Fibroblast of the aortic adventitia (primary cell): ENCODE measurements at places on chromosomes 2 and 18. TPM values are rescaled to one million over a fixed set of nuclear protein-coding genes. Genes with fewer than 3 reads are reported as not detected.

- DNase-seq, result no peak
Observed at GRCh38 chr2:11163439-11164317, 8.4 kb downstream of the SLC66A3 start.

DNA sequence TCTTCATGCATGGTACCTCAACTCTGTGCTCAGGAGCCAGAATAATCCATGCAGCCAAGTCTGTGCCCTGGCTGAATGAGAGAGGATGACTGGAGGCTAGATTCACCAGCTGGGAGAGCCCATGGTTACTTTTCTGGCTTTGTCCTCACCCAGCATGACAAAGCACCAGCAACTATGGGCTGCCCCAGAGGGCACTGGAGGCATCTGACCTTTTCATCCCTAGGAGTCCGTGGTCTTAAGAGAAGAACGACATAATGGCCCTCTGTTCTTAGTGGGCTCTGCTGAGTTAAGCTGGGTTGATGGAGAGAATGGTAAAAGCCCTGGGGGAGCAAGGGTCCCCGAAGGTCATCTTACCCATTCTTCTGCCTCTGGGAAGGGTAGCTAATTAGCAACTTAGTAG lies 54.6 kb upstream of the TNP1 start:
- DNase-seq, result no peak

- DNase-seq, result peak; percentile 54
Observed at GRCh38 chr2:30566631-30567030, 119.6 kb downstream of the LCLAT1 start.

GRCh38 chr2:214264171-214264570 lies 146.7 kb upstream of the VWC2L start:
- DNase-seq, result no peak

GRCh38 chr2:191866675-191867506 lies 20.0 kb upstream of the CAVIN2 start:
- DNase-seq, result peak; percentile 97

GRCh38 chr2:179636995-179637394 lies 224.4 kb downstream of the ZNF385B start:
- peak; percentile 9 for DNase-seq

- DNase-seq, result no peak
Observed at GRCh38 chr2:209422191-209422754, 1.6 kb upstream of the MAP2 start.

- DNase-seq, result no peak
Observed at GRCh38 chr2:162127422-162127821, 24.6 kb downstream of the GCG start.

DNA sequence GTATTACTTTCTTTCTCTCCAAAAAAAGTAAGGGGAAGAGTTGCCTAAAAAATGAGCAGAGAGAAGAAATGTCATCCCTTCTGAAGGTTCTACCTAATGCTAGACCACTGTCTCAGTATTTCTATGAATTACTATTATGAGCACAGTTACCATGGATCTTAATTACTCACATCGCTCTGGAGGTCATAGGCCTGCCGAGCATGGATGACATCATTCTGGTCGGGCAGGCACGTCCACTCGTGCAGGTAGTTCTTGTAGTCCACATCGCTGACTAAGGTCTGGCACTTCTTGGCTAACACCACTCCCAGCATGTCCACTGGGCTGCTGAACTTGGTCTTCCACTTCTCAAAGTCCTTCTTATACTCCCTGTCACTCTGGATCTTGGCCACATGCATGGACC lies 106.9 kb downstream of the NEB start:
- DNase-seq, result no peak

GRCh38 chr2:44296653-44297052 lies 21.4 kb downstream of the SLC3A1 start:
- DNase-seq, result no peak

- DNase-seq, result no peak
Observed at GRCh38 chr2:183172220-183172887, 48.1 kb downstream of the NUP35 start.

DNA sequence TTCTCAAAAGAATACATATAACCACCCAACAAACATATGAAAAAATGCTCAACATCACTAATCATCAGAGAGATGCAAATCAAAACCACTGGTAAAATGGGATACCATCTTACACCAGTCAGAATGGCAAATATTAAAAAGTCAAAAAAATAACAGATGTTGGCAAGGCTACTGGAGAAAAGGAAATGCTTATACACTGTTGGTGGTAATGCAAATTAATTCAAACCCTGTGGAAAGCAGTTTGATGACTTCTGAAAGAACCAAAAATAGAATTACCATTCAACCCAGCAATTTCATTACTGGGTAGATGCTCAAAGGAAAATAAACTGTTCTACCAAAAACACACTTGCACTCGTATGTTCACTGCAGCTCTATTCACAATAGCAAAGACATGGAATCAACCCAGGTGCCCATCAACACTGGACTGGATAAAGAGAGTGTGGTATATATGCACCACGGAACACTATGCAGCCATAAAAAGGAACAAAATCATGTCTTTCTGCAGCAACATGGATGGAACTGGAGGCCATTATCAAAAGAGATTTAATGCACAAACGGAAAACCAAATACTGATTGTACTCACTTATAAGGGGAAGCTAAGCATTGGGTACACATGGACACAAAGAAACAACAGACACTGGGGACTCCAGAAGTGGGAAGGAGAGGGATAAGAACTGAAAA lies 38.8 kb downstream of the NCKAP1 start:
- DNase-seq, result no peak

DNA sequence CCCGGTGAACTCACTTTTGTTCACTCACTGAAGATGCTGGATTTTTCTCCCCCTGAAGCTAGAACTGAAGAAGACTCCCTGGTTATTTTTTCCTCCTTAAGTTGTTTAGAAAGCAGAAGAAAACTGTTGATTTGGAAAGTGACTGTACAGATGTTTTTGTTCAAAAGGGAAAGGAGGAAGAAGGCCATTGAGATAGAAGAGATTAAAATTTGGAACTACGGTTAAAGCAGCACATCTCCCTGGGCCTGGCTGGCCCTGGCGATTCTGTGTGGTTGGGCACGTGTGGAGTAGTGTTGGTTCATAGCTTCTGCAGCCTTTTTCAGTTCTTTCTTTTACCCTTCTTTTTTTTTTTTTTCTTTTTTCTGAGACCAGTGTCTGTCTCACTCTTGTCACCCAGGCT lies 109.2 kb downstream of the MAP4K4 start:
- no peak for DNase-seq

GRCh38 chr2:59858540-59858939 lies 694.9 kb downstream of the BCL11A start:
- DNase-seq, result no peak

DNA sequence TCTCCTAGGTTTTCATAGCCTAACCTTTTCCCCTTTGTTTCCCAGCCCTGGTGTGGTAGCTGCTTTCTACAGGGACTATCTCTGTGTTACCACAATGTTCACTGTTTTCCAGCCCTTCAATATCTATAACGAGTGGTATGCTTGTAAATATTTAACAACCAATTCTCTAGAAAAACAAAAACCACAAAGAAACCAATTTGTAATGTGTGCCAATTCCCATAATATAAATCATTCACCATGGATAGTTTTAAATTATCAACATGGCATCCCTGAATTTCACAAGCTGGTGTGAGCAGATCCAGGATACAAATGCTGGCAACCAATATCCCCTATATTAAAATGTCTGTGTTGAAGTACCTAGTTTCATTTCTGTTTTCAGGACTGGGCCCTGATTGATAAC lies 207.5 kb upstream of the FBXO11 start:
- DNase-seq, result no peak

DNA sequence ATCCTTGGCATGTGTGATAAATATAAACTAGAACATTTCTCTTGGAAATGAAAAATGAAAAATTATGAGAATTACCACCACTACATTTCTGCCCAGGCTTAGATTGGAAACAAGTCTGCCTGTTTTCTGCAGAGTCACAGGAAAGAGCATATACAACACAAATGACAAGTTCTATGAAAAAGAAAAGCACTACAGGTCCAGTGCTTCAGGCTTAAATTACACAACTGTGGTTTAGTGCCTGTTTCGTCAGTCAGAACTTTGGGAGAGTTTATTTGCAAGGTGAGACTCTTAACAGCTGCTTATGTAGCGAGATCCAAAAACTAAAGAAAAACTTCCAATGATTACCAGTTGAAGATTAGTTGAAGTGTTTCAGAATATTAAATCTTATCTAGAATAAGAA lies 68.9 kb downstream of the RTN4 start:
- DNase-seq, result no peak

DNA sequence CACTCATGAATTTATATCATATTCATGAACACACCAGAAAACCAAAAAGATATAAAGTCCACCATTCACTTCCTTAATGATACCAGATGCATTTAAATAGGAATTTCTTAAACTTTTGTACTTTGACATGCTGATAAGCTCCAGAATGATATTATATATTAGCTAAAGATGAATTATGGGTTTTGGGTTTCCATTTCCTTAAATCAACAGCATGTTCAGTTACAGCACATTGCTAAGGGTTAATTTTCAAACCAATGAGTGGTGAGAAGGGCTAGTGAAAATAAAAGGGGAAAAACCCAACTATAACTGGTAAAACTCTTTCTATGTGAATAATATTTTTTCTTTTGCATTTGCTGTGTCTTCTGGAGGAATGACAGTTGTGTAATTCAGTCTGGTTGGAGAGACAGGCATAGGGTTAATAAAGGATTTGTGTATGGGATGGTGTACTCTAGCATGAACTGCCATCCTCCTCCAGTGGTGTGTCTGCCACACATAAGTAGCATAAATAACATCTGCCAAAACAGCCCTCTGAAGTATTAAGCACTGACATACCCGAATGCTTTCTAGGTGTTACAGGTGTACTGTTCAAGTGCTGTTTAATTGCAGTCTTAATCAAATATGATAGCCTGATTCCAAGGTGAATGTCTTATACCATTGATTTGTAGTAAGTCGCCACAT lies 19.3 kb upstream of the CPS1 start:
- no peak for DNase-seq

- DNase-seq, result no peak
Observed at GRCh38 chr18:79641722-79642497, 37.7 kb upstream of the CTDP1 start.

GRCh38 chr2:65388051-65388531 lies 44.3 kb downstream of the SPRED2 start:
- DNase-seq, result no peak

DNA sequence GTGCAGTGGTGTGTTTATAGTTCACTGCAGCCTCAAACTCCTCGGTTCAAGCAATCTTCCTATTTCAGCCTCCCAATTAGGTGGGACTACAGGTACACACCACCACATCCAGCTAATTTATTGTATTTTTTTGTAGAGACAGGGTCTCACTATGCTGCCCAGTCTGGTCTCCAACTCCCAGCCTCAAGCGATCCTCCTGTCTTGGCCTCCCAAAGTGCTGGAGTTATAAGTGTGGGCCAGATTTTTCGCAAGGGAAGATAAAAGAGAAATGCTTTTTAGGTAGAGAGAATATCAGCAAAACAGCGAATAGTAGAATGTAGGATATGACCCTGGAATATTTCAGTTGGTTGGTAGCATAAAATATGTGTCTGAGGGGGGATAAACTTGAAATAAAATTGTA lies 4.3 kb downstream of the DDX1 start:
- no peak for DNase-seq

DNA sequence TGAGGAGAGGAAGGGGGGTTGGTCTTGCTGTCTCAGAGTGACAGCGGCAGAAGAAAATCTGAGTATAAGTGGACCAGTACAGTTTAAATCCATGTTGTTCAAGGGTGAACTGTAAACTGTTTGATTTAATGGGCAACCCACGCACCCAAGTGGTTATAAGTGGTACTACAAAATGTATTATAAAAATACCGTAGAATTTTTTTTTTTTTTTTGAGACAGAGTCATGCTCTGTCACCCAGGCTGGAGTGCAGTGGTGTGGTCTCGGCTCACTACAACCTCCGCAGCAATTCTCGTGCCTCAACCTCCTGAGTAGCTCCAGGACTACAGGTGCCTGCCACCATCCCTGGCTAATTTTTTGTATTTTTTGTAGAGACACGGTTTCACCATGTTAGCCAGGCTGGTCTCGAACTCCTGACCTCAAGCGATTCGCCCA lies 2.1 kb upstream of the CHCHD5 start:
- peak; percentile 82 for DNase-seq

GRCh38 chr2:180570864-180571263 lies 409.5 kb upstream of the UBE2E3 start:
- no peak for DNase-seq

GRCh38 chr2:169354244-169354643 lies 8.1 kb downstream of the LRP2 start:
- DNase-seq, result no peak

- peak; percentile 32 for DNase-seq
Observed at GRCh38 chr2:47888581-47889280, 17.6 kb downstream of the FBXO11 start.

- DNase-seq, result peak; percentile 56
Observed at GRCh38 chr2:50951437-50951836, 80.5 kb downstream of the NRXN1 start.

- DNase-seq, result no peak
Observed at GRCh38 chr2:9225806-9226205, 19.2 kb downstream of the ASAP2 start.

DNA sequence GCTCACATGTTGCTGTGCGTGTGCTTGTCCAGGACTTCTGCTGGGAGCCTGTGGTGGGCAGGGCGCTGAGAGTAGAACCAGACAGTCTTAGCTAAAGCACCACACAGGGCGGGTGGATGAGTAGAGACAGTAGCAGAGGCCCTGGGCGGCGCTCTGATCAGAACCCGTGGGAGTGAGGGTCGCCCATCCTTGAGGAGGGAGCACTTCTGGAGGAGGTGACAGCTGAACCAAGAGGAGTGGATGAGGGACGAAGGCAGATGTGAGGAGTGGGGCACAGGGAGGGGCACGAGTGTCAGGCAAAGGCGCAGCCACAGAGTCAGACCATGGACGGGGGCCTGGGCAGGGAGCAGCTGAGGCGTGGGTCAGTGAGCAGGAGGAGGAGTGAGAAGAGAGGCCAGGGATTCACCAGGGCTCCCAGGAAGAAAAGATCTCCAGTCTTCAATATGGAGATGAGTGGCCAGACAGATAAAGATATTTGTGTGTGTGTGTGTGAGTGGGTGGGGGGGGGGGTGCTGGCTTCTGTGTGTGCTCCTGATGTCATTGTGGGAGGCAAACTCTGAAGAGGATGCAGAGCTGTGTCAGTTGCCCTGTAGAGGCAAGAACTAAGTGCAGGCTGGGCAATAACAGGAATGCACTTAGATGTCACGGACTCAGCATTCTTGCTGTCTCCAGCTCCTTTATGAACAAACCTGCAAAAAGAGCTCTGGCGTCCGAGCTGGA lies 79.6 kb downstream of the TPO start:
- no peak for DNase-seq

DNA sequence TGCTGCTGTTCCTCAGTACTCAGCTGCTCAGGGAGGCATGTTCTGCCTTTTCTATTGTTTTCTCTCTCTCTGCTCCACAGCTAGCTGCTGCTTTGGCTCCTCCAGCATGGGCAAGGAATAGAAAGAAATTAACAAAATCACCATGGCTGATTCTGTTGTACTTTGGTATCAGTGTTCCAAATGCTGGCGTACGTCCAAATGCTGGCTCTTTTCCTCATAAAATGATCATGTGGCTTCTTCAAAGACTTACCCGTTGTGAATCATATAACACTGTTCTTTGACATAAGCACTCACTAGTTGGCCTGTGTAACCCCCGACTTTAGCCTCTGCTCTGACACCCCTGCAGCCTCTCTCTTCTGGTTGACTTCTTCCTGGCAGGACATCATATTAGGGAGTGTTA lies 547.6 kb downstream of the CPS1 start:
- peak; percentile 45 for DNase-seq

FSHR gene
- not detected in 2 replicates for total RNA-seq

MREG gene
- total RNA-seq, result 2.2 and 2.8 TPM in 2 replicates

CYRIA gene
- total RNA-seq, result 0.54 and 5.6 TPM in 2 replicates

ADAM23 gene
- 1.9 and 7.8 TPM in 2 replicates for total RNA-seq

ZNF521 gene
- total RNA-seq, result 35.7 and 48.6 TPM in 2 replicates

OR6B2 gene
- total RNA-seq, result not detected in 2 replicates

B3GNT7 gene
- total RNA-seq, result 0.27 and 0.98 TPM in 2 replicates

SLC8A1 gene
- total RNA-seq, result 39.1 and 112 TPM in 2 replicates

DCDC2C gene
- total RNA-seq, result not detected in 2 replicates

TCF23 gene
- total RNA-seq, result 2.3 TPM in 1 of 2 replicates, not detected in the other
